ENCODE measurements at places on chromosomes 7 and 10.

DNA sequence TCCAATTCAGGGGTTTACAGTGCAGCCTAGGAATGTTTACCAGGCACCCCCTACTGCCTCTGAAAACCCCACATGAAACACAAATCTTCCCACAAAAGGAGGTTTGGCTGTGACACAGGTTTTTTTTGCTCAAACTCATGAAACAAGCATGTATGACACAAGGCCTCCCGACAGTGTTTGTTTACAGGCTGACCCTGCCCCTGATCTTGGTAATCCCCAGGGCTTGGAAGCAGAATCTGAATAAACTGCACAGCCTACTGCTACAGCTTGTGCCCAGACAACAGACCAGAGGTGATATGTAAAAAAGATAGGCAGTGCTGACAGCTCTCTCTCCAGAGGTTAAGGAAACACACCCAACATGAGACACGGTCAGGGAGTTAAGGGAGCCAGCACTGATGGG is 184.2 kb downstream of the KMT2E start:
- DNase-seq: no peak

- DNase-seq: no peak
Observed at GRCh38 chr7:123797673-123798531, 47.1 kb upstream of the HYAL4 start.

DNA sequence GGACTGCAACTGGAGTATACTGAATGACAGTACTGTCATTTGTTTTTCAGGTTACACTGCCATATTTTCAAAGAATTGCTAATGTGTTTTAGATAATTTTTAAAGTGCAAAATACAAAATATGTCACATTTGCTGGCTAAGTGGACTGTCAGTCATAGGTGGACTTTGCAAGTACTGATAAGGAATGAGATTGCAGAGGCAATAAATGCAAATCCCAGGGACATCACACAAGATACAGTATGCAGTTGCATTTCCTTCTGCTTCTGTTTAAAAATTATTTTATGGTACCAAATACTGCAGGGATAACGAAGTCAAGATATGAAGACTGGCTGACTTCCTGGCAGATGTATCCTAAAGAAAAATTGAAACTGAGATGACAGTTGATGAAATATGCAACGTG is 237.6 kb upstream of the MAGI2 start:
- DNase-seq: no peak

DNA sequence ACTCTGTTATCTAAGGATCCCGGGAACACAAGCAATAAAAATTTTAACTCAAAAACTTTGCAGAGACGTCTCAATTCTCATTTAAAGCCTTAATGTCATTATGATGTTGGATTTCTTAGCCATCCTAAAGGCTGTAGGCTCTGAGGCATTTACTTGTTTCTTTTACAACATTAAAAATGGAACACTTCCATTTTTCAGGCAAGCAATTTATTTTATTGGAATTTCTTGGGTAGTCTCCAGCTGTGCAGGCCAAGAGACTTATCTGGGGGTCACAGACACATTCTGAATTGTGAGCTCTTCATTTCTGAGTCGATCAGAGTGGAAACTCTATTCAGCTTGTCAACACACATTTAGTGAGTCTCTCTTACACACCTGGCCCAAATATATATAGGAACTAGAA is 48.0 kb upstream of the KIF5B start:
- DNase-seq: no peak

DNA sequence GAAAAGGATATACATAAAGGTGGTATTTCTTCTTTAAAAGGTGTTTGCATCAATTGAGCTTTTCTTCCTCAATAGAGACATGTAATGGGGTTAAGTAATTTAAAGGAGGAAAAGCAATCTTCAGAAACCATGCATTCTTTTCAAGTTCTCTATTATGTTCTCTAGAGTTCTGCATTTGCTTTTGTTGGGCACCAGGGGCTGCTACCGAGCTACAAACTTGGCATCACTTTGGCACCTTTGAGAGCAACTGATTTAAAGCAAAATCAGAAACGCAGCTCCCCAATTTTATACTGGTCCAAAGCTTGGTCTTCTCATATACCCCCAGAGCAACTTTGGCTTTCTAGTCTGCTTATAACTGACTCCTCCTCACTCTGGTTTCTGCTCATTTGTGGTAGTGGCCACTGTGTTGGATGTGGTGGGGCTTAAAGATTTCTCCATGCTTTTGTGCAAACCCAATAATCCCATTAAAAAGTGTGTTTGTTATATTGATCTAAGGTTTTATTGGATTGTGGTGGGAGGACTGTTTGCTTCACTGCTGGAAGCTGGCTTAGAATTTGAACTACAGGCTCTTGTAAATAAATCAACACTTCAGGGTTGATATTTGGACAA is 712.1 kb downstream of the PHTF2 start:
- DNase-seq: no peak

GRCh38 chr7:80588591-80588990 is 49.9 kb upstream of the CD36 start:
- no peak for DNase-seq

- DNase-seq: no peak
Observed at GRCh38 chr10:130799532-130799931, 512.0 kb downstream of the TCERG1L start.

GRCh38 chr7:36496576-36496975 is 106.9 kb downstream of the ANLN start:
- no peak for DNase-seq

DNA sequence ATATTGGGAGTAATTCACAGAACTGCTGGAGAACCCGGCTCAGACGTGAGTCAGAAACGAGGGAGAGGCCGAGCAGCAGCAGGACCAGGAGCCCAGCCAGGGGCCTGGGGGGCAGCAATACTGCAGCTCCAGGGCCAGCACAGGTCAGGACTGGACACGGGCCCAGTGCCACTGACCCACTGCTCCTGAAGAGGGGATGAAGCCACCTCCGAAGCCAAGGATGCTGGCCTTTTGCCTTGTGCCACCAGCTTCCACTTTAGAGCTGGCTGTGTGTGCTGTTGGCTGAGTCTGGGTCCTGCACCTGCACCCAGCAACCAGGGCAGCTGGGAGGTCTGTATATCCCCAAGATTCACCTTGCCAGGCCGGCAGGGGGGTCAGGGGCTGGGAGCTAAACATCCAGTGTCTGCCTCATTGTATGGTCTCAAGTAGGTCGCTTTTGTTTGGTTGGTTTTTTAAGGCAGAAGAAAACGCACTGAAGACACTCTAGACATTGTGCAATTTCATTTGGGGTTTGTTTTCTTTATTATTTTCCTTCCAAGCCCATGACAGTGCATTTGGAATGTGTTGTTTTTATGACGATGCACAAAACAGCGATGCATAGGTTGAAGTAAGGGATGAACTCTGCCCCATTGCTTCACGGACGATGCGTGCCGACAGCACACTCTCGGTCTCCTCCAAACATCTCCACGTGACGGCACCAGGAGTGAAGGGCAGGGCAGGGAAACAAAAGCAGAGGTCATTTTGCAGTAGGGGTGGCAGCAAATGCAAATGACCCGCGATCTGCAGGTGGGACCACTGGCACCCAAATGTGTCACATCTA is 27.7 kb upstream of the INSIG1 start:
- DNase-seq: no peak

GRCh38 chr7:46461334-46461777 is 540.3 kb upstream of the IGFBP3 start:
- no peak for DNase-seq

- no peak for DNase-seq
Observed at GRCh38 chr7:1323178-1324027, 90.7 kb downstream of the UNCX start.

- DNase-seq: no peak
Observed at GRCh38 chr7:67771846-67772605, 775.4 kb downstream of the TYW1 start.

GRCh38 chr7:104848138-104848990 is 165.6 kb upstream of the KMT2E start:
- no peak for DNase-seq

DNA sequence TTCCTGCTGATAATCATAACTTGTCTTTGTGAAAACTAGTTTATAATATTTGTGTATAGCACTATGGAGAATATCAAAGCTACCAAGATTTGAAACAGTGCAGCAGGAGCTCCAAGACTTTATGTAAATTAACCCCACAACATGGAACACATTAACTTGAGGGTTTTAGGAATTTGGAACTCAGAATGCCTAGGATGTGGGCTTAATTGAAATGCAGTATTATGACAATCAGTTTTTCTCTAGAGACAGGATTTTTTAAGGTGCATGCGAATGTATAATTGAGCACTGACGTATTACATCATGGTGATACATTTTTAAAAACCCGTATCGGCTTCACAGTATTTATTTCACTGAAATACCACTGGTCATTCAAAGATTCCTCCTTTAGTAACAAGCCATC is 313.1 kb upstream of the DGKB start:
- no peak for DNase-seq

DNA sequence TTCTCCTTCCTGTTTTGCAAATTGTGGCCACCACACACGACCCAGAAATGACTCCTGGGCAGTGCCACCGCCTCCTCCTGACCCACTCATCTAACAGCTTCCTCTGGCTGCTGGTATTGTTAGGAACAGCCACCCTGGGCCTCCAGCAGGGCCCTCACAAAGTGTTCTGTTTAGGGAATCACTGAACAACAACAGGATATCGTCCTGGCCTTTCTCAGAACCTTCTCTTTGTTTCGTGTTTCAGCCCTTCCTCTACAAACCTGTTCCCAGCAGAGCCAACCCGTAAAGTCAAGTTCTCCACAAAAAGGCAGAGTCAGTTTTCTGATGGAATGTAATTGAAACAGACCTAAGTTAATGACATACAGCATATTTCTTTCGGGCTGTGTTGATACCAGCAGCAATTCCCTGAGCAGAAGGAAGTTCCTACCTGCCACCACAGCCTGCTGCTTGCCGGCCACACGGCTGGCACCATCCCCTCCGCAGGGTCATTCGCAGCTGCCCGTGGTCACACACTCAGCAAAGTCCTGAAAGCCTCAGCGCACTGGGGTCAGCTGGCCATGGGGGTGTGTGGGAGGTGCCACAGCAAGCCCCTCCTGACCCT is 91.7 kb upstream of the PITRM1 start:
- no peak for DNase-seq
